Neural progenitor cell (in vitro differentiated cells): ENCODE measurements at places on chromosomes 13 and 19.
A peak's percentile ranks its signal among the peaks of the same experiment; 100 is the strongest.

DNA sequence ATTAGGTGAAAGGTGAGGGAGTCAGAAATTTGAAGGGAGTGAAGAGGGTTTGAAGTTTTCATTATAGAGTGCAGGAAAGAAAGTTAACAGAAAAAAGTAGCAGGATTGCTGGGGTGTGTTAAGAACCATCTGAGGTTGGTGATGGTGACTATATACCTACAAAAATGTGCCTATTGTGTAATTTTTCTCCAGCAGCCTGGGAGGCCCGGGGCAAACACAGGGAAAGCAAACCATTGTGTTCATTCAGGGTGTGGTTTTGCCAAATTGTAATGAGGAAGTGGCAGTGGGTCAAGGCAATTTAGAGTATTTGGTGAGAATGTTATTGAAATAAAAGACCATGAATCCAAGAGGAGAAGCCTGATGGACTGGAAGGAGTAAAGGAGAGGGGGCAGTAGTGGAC lies 8.2 kb upstream of the SUCLA2 start:
- no peak for DNase-seq

DNA sequence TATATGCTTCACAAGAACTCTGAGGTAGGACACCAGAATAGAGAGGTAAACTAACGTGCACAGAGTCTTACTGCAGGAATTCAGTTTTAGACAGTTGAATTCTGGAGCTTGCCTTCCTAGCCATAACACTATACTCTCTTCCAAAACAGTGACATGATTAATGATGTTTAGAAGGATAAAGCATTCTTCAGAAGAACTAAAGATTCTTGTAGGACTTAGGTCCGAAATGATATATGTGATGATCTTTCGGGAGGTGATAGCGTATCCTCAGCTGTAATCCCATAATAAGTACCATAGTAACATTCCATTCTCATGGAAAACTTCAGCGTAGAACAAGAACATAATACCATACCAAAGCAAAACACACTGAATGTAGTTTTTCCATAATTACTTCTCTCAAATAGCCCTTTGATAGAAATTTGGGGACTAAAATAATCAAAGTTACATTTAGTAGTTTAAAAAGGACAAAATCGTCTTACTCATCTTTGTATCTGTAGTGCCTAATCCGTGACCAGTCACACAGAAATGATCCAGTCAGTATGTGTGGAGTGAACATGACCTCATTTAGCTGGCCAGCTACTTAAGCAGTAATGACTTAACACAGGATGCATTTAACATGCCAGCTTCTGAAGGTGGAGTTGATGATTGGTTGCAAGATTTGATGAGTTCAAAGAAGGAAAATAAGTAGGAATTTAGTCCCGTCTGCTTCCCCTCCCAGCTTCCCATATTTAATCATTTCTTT lies 38.4 kb downstream of the PIBF1 start:
- no peak for DNase-seq

- no peak for DNase-seq
These were observed 2127.1 kb upstream of the PCDH20 start for GRCh38 chr13:63542770-63543169.

DNA sequence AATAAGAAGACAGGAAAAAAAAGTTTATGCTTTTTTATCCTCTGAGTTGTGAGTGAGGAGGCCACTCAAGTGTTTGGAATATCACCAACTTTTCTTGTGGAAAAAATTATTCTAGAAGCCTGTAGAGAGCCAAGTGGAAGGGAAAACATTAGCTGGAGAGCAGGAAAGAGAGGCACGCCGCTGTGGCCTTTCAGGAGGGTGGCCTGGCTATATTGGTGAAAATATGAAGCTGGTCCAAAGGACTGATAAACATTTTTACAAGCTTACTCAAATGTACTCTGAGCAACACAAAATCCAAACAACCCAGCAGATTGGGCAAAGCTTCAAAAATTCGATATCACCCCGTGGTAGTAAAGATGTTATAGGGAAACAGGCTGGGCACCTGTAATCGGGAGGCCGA lies 2.3 kb upstream of the EIF3G start:
- no peak for DNase-seq

DNA sequence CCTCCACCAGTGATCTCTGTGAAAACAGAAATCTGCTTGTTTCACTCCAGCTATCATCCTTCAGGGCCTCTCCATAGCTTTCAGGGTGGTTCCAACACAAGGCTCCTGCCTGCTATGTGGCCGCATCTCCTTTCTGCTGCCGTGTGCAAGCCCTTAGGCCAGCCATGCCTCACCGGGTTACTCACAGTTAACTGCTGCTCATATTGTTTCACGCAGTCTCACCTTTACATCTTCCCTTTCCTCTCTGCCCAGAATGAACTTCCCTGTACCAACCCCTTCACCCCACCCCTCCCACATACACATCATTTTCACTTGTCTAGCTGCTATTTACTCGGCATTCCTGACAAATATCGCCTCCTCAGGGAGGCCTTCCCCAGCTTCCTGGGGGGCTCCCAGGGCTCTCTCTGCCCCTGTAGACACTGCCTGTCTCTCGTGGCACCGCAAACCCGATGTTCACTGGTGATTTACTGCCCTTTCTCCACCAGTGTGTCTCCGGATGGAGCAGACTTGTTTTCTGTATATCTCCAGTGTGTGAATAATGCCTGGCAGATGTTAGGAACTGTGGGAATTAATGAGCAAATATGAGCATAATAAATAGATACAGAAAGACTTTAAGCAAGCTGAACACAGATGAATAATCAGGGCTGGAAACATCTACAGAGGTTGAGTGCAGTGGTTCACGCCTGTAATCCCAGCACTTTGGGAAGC lies 39.3 kb upstream of the GPR183 start:
- no peak for DNase-seq

DNA sequence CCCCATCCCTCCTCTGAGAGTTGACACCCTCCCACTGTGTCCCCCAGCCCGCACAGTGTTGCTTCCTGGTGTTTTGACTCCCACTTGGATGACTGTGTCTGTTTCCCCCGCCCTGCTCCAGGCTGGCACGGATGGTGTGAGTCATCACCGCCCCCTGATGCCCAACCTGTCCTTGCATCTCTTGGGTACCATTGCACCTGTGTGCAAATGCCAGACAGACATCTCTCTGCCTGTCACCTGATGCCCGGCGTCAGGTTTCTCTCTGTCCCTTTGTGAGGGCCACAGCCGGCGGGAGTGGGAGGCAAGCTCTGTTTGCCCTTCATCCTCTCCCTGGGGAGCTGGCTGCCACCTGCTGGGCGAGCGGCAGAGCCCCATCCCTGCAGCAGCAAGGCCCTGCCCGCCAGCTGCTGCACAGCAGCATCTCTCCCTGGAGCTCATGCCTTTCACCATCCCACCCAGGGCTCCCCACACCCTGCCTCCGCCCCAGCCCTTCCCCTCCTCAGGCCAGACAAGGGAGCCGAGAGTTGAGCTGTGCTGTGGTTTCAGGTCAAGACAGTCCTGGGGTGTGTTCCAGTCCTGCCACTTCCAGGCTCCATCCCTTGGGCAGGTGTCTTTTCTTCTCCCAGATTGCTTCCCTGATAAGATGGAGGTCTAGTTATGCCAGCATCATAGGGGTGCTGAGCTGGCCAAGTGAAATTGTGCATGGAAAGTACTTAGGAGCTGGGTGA lies 29.7 kb downstream of the NKPD1 start:
- DNase-seq: peak; percentile 43

- no peak for DNase-seq
These were observed 617 bp upstream of the IQCN start for GRCh38 chr19:18274781-18275356.

GRCh38 chr19:6252066-6252465 lies 27.7 kb downstream of the MLLT1 start:
- no peak for DNase-seq

DNA sequence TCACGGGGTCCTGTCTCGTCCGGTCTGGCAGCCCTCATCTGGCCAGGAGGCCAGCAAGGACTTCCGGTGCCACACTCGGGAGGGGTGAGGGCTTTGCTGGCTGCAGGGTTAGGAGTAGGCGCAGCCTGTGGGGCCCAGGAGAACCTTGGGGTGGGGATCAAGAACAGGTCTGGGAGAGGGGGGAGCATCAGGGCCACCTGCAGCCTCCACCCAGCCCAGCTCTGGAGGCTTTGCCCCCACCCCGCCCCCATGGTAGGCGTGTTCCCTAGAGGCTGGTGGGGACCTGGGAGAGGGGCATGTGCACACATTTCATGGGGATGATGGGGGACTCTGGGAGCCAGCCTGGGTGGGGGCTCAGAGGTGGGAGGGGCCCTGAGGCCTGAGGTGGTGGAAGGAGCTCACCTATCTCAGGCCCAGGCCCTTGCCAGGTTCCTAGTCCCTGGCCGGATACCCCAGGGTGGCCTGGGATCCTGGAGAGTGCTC lies 23.3 kb downstream of the WTIP start:
- DNase-seq: no peak

- DNase-seq: no peak
These were observed 24.9 kb downstream of the NFILZ start for GRCh38 chr19:8655340-8655709.

GRCh38 chr13:88958821-88959220 lies 1287.7 kb downstream of the SLITRK5 start:
- DNase-seq: no peak

GRCh38 chr13:111062966-111063365 lies 52.1 kb upstream of the ARHGEF7 start:
- DNase-seq: no peak

GRCh38 chr19:13262450-13262849 lies 112.2 kb downstream of the IER2 start:
- peak; percentile 22 for DNase-seq

- DNase-seq: no peak
These were observed 7.4 kb downstream of the SIGLEC8 start for GRCh38 chr19:51450730-51451307.

- peak; percentile 22 for DNase-seq
These were observed 423.2 kb upstream of the SGCG start for GRCh38 chr13:22757530-22758120.

GRCh38 chr13:26465514-26465913 lies 92.0 kb upstream of the WASF3 start:
- no peak for DNase-seq

GRCh38 chr19:33376941-33377557 lies 3.5 kb downstream of the CEBPG start:
- no peak for DNase-seq

DNA sequence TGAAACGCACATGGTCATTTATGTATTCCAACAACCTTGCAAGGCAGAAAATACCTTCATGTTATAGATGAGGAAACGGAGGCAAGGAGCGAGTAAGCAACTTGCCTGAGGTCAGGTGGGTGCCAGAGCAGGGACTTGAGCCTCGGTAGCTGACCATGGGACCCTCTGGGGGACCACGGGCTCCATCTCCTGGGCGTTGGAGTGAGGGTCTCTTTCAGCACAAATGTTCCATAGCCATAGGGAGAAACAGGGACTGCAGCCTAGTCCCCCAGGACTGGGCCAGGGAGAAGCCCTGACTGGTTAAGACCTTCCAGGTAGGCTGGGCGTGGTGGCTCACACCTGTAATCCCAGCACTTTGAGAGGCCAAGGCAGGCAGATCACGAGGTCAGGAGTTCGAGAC lies 38.4 kb upstream of the ADGRE5 start:
- DNase-seq: no peak

DNA sequence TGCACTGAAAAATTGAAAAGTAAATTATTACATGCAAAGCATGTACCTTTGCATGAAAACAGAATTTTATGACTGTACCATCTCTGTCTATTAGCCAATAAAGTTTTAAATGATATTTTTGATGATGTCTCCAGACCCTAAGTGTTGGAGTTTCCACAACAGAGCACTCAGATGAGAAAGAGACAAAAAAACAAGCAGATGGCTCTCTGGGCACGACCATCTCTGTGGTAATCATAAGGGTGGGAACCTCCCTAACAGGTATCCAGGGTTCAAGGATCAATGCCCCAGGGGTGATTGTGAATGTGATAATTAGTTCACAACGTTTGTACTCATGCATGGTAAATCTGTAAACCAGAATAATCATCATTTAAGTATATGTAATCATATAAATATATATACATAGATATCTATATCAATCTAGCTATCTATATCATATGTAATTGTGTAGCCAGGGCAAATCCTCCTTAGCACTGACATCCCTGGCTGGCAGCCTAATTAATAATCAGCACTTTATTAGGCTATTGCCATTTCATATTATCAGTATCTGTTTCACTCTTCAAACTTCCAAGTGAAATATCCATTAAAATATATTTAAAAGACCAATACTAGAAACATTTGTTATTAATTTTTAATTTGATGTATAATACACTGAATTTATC lies 41.2 kb upstream of the FAM124A start:
- no peak for DNase-seq

- DNase-seq: peak; percentile 23
These were observed 952.1 kb downstream of the DIAPH3 start for GRCh38 chr13:59211606-59212005.

- DNase-seq: no peak
These were observed 271.1 kb downstream of the KCNRG start for GRCh38 chr13:50286324-50286723.

GRCh38 chr19:50399368-50399745 lies 15.2 kb downstream of the POLD1 start:
- DNase-seq: no peak

DNA sequence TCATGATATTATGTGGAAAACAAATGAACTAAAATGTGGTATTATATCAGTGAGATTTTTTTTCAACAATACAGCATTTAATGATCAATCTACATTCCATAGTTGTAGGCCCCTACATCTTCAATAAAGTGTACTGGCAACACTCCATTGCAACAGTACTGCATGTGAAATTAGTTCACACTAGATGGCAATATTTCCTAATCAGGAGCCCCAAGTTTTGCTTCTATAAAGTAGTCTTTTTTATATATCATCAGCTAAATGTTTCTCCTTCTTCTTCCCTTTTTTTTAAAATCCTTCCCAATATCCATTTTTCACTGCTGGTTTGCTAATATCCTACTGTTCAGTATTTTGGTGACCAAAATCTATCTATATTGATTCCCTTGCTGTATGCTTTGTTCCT lies 528.3 kb upstream of the ATXN8OS start:
- DNase-seq: no peak

DNA sequence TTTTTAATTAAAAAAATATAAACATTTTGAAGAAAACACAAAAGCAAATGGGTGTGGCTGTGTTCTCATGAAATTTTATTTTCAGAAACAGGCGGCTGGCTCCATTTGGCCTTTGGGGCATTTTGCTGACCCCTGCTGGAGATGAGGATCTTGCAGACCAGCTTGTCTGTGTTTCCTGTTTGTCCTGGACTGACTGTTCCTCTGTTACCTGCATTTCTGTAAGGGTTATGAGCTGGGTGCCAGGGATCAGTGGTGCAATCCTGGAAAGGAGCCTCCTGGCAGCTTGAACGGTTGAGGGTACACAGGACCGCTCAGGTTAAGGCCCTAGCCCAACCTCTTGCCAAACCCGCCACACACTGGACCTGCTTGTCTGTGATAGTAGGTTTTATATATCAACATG lies 49.9 kb downstream of the ZNF787 start:
- DNase-seq: peak; percentile 30
